ENCODE measurements at places on chromosomes 16 and 17. TPM values are rescaled to one million over a fixed set of nuclear protein-coding genes. Genes with fewer than 3 reads are reported as not detected.

GRCh38 chr17:36870720-36870999 lies 66.6 kb upstream of the LHX1 start:
- no peak for DNase-seq

DNA sequence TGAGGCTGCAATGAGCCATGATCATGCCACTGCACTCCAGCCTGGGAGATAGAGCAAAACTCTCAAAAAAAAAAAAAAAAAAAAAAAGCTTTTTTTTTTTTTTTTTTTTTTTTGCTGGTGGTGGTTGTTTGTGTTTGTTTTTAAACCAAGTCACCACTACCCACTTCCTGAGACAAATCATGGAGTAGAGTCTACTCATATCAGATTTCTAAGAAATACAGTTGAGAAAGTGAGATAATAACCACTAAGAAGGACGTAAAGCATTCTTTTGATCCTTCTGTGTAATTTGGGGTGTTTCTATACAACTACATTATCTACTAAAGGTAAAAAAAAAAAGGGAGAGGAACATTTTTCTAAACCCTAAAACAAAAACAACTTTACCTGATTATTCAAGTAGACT lies 38.0 kb downstream of the AXIN2 start:
- DNase-seq = no peak

DNA sequence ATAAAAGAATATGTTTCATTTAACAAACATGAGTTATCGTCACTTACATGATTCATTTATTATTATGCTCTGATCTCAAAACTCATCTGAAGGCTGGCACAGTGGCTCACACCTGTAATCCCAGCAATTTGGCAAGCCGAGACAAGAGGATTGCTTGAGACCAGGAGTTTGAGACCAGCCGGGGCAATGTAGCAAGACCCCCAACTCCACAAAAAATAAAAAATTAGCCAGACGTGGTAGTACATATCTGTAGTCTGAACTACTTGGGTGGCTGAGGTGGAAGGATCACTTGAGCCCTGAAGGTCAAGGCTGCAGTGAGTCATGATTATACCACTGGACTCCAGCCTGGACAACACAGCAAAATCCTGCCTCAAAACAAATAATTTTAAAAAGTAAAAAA lies 16.0 kb downstream of the APPBP2 start:
- no peak for DNase-seq

DNA sequence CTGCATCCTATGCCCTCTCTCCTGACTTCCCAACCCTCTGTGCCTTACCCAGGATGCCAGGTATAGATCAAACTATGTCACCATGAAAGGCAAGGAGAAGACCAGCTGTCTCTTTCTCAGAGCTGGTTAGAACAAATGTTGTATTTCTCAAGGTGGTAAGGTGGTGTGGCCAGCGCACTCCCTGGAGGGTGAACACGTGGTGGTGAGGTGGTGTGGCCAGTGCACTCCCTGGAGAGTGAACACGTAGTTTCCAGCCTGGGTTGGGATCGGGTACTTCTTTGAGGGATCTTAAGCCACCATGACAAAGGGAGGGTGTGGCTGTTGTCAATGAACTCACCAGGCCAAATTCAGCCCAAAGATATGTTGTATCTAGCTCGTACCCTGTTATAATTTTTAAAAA lies 26.8 kb downstream of the KATNIP start:
- DNase-seq = no peak

ZSCAN10 gene
- polyA plus RNA-seq = 0.91 TPM

DNA sequence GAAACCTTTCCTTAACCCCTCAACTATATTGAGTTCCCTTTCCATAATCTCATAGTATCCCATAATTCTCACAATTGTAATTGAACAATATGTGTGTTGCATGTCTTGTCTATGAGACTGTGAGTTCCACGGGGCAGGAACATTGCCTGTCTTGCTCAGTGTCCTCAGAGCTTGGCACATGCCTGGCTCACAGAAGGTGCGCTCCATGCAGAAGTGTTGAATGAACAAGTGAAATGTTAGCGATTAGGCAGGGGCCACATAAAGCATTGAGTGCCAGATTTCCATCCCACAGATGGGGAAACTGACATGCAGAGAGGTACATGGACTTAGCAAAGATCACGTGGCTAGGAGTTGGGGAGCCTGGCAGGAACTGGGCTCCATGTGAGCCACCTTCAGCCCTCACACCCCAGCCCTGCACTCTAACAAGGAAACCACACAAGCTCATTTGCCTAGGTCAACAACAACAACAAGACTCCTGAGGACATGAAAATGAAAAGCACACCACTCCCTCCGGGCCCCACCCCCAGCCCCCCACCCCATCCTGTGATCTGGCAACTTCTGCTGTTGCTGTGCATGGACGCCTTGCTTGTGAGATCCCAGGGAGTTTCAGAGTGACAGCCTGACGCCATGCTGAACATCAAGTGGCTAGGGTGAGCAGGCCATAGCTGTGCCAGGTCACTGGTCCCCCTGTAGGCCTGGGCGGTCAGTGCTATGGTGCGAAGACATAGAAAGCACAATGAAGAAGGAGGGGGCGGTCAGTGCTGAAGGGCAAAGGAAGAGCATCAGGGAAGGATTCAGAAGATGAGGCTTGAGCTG lies 5.0 kb downstream of the PIK3R5 start:
- DNase-seq = no peak
